ENCODE measurements at places on chromosomes 16 and 17.

- DNase-seq = no peak
These were observed 23.2 kb downstream of the ZNF652 start for GRCh38 chr17:49338883-49339282.

DNA sequence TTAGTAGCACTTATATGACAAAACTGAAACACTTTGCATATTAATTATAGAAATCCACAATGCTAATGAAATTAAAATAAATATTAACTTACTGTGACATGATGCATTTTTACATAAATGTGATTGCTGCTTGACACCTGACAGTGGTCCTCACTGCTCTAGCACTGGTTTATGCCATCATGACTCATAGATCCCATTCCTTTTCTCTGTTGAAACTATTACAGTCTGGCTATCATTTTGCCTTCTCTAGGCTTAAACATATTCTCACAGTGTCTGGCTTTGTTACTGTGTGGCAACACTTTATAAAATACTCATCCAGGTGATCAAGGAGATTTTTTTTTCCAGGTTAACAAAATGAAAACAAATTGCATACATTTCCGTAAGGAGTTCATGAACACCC lies 108.0 kb downstream of the MRTFB start:
- no peak for DNase-seq

DNA sequence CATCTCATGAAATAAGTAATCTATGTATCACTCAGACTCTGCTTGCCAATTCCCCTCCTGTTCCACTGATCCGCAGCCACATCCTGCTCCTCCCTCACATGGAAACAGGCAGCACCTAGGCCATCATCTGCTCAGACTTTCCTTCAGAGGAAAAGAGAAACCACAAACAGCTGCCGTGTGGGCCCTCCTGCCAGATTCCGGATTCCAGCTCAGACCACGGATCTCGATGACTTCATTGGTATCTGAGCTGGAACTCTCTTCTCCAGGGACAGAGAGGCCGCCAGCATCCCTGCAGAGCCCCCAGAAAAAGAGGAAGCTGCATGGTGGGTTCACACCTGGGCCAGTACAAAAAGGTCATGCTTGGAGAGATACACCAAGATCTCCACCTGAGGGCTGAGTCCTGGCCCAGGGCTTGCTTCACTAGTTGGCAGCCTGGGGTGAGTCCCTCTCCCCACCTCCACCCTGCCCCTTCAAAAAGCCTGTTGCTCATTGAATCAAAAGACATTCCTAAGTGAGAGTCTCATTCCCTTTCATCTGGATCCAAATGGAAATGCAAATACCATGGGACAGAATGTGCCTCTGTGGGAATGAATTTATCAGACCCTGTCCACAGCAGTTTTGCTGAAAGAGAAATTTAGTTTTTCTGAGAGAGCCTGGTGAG lies 47.2 kb downstream of the HOXB1 start:
- no peak for DNase-seq

- DNase-seq = no peak
These were observed 123.9 kb upstream of the ZFHX3 start for GRCh38 chr16:73171901-73172240.

DNA sequence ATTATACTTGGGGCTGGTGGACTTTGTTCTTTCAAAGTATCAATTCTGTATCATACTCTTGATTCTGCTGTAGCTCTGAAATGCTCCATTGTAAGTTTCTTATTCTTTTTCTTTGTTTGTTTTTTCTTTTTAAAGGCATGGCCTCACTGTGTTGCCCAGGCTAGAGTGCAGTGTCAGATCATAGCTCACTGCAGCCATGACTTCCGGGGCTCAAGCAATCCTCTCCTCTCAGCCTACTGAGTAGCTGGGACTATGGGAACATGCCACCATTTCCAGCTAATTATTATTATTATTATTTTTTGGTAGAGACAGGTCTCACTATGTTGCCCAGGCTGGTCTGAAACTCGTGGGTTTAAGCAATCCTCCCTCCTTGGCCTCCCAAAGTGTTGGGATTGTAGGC lies 38.9 kb upstream of the METTL9 start:
- no peak for DNase-seq

GRCh38 chr16:84360170-84360569 lies 8.2 kb upstream of the ATP2C2 start:
- DNase-seq = no peak

DNA sequence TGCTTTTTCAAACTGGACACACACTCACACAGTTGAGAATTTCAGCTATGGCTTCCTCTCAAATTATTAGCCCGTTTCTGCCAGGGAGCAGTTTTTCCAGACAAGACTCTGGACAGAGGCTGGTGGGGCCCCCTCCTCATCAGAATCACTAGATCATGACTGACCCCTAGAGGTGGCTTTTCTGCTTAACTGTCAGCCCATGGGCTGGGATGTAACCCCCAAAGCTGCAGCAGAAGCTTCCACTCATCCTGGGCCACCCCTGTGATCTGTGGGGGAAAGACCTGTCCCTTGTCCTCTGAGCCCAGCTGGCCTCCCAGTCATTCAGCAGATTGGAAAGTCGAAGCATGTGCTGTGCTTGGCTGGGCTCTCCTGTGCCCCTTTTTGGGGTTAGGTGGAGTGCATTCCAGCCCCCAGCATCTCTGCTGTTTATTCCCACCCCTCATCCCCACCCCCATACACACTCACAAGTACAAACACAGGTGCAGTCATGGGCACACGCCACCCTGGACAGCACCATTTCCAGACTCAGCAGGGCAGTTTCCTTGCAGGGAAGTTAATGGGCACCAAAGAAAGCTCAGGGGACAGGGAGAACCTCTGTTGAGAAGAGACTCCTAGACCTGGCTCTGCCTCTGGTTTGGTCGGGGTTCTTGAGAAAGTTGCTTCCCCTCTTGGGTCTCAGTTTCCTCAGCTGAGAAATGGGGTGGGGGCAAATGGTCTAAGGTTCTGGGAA lies 77.6 kb upstream of the RBL2 start:
- DNase-seq = no peak

GRCh38 chr16:73921295-73921694 lies 375.3 kb upstream of the PSMD7 start:
- no peak for DNase-seq

- no peak for DNase-seq
These were observed 6.4 kb downstream of the CD300LD start for GRCh38 chr17:74585711-74586110.

- no peak for DNase-seq
These were observed 27.1 kb upstream of the GCSH start for GRCh38 chr16:81123092-81123852.

DNA sequence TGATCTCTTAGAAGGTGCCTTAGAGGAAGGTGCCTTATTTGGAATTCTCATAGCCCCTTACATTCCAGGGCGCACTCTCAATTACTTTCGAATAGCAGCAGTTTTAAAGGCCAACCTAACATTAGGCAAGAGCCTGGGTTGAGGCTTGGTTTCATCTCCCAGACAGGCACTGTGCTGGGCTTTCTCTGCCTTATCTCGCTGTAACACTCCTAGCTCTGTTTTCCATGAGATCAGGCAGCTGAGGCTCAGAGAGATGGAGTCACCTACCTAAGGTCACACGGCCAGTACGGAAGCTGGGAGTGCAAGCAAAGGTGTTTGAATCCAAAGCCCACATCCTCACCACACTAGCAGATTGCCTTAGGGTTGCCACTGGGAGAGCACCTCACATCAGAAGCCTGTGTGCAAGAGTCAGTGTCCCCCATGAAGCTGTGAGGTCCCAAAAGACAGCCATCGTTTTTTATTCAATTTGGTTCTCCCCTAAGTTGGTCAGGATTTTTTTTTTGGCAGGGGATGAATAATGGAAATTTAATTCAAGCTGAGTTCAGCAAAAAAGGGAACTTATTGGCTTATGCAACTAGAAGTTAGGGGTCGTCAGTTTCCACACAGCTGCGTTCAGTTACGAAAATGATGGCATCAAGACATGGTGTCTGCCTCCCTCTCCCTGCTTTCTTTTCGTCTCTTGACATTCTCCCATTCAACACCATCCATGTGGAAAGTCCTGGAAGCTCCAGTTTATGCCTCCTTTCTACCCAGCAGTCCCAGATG lies 206.4 kb downstream of the KATNIP start:
- DNase-seq = no peak

DNA sequence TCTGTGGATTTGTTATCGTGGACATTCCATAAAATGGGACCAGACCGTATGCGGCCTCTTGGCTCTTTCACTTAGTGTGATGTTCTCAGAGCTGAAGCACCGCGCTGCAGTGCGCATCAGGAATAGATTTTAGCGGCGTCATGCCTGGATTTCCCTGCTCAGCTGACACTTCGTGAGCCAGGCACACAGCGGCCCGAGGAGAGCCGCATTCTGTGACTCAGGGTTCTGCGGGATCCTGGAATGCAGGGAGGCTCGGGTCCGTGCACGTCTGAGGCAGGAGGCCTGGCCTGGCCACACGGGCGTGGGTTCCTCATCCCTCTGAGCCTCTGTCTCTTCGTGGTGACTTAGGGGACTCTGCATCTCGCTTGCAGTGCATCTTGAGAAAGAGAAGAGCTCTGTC lies 13.4 kb downstream of the CBFA2T3 start:
- no peak for DNase-seq

- no peak for DNase-seq
These were observed at the start of gene TEX19 for GRCh38 chr17:82358465-82359350. TEX19 (plus strand) TSS chr17:82359247; CDS start chr17:82362151, 2,904 bp downstream.

GRCh38 chr17:33968350-33969044 lies 286.6 kb upstream of the CCL2 start:
- DNase-seq = no peak

DNA sequence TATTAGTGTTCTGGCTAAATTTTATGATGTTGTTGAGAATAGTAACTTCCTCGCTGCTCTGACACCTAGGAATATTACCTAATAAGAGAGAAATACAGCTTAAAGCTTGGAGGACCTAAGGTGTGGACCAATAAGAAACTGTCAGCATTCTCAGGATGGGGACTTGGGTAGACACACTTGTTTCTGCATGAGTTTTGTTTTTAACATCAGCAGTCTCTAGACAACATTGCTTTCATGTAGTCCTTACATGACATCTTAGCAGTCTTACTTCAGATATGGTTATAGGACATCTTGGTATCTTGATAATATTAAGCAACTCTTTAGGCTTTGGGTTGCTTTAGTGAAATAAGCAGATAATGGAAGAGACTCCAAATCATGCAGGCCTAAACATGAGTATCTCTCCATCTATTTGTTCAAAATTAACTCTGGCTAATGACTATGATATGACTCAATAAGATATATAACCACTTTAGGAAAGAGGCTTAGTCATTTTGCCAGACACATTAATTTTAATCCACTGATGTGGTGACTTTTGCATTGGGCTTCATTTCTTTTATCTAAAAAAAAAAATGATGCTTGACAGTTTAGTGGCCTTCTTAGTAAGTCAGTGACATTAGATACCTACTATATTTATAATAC lies 84.5 kb downstream of the WNT3 start:
- no peak for DNase-seq

DNA sequence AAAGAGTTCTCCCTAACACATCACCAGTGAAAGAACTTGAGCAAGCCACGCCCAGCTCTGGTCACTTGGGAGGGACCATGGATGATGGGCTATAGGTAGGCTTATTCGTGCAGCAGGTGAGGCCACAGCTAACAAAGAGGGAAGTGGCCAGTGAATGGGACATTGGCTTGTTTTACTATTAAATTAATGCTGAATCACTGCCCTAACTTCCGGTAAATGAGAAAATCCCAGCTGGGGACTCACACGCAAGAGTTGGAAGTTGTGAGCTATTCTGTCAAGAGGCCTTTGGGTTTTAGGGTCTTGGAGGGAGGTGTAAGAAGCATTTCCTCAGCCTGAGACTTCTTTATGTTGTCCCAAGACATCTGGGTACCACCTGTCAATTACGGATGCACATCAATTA lies 315.3 kb downstream of the XYLT1 start:
- no peak for DNase-seq

DNA sequence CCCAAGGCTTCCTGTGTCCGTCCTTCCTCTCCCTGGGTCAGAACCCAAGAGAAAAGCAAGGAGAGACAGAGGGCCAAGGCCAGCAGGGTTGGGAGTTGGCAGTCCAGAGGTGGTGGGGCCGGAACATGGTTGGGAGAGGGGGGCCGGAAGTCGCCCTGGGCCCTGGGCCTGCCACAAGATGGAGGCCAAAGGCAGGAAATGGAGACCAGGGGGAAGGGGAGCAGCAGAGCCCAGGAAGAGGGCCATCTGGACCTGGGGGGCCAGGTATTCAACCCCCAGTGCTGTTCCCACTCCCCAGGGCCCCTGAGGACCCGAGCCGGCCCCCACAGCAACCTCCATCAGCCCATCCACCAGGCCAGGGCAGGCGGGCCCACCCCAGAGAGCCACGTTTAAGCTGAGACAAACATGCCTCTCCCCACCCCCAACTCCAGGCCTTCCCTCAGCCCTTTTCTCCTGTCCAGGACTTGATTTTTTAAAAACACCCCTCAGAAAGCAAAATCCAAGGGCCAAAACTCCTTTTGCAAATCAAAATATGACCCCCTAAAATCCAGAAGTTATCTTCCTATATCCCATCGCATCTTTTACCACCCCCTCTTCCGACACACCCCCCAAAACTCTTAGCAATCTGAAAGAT lies 4.4 kb upstream of the BCL6B start:
- DNase-seq = no peak

DNA sequence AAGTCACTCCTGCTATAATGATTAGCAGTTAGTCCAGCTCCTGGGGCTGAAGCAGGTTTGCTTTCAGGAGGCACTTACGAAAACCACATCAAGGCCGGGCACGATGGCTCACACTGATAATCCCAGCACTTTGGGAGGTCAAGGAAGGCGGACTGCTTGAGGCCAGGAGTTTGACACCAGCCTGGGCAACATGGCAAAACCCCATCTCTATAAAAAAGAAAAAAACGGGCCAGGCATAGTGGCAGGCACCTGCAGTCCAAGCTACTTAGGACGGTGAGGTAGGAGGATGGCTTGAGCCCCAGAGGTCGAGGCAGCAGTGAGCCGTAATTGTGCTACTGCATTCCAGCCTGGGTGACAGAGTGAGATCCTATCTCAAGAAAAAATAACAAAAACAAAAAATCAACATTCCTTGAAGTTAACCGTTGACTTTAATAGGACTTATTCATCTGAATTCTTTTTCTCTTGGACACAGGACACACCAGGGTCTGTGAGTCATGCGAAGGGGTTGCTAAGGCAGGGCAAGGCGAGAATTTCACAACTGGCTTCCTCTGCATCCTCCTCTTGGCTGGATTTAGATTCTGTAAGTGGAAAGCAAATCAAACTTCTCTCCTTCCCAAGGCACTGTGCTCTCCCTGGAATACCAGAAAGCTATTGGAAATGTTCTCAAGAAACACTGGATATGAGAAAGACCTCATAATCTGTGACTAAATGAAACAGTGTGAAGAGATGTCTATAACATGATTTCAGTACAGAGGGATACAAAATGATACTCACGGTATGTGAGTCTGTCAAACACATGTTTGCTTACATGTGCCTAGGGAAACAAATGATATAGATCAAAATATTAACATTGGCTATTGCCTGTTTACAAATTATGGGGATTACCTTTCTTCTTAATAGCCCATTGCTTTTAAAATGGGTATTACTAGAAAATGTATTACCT lies 99.5 kb downstream of the SYCE1L start:
- no peak for DNase-seq

Data from NCI-H1092 (cell line).